ENCODE measurements at places on chromosomes 7 and 10. TPM values are rescaled to one million over a fixed set of nuclear protein-coding genes. Genes with fewer than 3 reads are reported as not detected.

Gene SPDYE16
- 1.1 TPM for total RNA-seq

Gene TNRC18
- 111 TPM for total RNA-seq

Gene SKIDA1
- total RNA-seq, result 42.4 TPM

Gene SFRP4
- total RNA-seq, result 4.7 TPM

Gene LZTS2
- total RNA-seq, result 156 TPM

Gene FLNC
- total RNA-seq, result 516 TPM

Gene PYROXD2
- 45.1 TPM for total RNA-seq

Gene CAMK1D
- 1.9 TPM for total RNA-seq

Gene IFIT1B
- total RNA-seq, result not detected

Gene AGAP5
- 7.3 TPM for total RNA-seq

Gene GNGT1
- not detected for total RNA-seq

Gene WNT8B
- 0.07 TPM for total RNA-seq

Gene RPEL1
- not detected for total RNA-seq

Gene ZNF804B
- not detected for total RNA-seq

Gene LRGUK
- total RNA-seq, result 0.21 TPM

Gene UPK3B
- 0.88 TPM for total RNA-seq

Gene MRLN
- not detected for total RNA-seq

Gene SLC26A3
- not detected for total RNA-seq

Gene SPDYE6
- 0.18 TPM for total RNA-seq

Gene GIMAP8
- 0.24 TPM for total RNA-seq

Gene PLCE1
- 0.99 TPM for total RNA-seq

Gene SYT15B
- 0.04 TPM for total RNA-seq

Gene FXYD4
- total RNA-seq, result not detected

Gene EBLN1
- total RNA-seq, result not detected

Gene PPP1R17
- total RNA-seq, result not detected

Gene CAV1
- total RNA-seq, result 0.69 TPM

Gene LIPM
- total RNA-seq, result not detected

Gene TLL2
- total RNA-seq, result 0.15 TPM

Gene CXCL12
- 68.9 TPM for total RNA-seq

Gene LRRTM3
- 2.5 TPM for total RNA-seq

Gene FAM13C
- 11.2 TPM for total RNA-seq

Gene OPN1SW
- total RNA-seq, result not detected

Gene FOXP2
- total RNA-seq, result 2.7 TPM

Gene CLDN4
- total RNA-seq, result 0.48 TPM

Gene SPDYE2B
- not detected for total RNA-seq

Gene FBXL13
- 1.8 TPM for total RNA-seq

Gene INA
- total RNA-seq, result 1.1 TPM

Gene DNMBP
- 13.1 TPM for total RNA-seq
